ENCODE measurements at places on chromosomes 5 and 9.

DNA sequence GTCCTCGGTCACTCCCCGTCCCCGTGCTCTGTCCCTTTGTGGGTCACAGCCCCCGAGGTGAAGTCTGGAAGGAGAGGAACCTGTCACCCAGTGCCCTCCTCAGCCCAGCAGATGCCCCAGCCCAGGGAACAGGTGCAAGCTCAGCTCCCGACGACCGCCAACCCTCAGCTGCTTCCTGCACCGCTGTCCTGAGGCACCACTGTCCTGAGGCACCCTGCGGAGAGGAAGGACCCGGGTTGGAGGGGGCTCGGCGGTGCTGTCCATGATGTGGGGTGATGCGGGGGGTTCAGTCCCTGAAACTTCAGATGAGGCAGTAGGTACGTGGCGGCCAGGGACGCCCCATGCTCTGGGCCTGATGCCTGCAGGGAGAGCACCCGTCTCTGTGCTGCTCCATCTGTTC is 81.4 kb downstream of the COL5A1 start:
- DNase-seq = no peak

- no peak for DNase-seq
Observed at GRCh38 chr9:127159325-127159801, 36.9 kb upstream of the ANGPTL2 start.

- no peak for DNase-seq
Observed at GRCh38 chr5:111769541-111769940, 12.5 kb upstream of the NREP start.

- DNase-seq = no peak
Observed at GRCh38 chr9:92726971-92727715, 37.5 kb downstream of the BICD2 start.

- no peak for DNase-seq
Observed at GRCh38 chr5:76813982-76814562, 4.8 kb upstream of the F2RL1 start.

GRCh38 chr5:170313344-170313743 is 15.8 kb upstream of the LCP2 start:
- no peak for DNase-seq

- no peak for DNase-seq
Observed at GRCh38 chr5:151672516-151672915, 14.2 kb downstream of the SPARC start.

DNA sequence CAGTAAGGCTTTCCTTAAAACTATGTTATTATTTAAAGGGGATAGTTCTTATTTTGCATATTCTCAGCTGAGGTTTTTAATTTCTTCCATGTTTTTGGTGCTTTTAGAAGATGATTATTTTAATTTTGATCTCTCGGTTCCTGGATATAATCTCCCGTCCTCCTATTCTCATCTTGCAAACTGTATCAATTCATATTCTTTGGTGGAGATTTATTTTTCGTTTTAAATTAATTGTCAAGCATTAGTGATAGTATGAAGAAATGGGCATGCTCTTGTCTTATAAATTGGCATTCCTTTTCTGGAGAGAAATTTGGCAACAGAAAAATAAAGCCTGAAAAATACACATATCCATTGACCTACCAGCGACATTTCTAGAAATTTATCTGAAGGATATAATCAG is 15.5 kb upstream of the GNAQ start:
- DNase-seq = no peak

- no peak for DNase-seq
Observed at GRCh38 chr5:10756549-10756948, 4.5 kb downstream of the DAP start.

- DNase-seq = no peak
Observed at GRCh38 chr9:132155568-132155895, 6.3 kb upstream of the NTNG2 start.

- no peak for DNase-seq
Observed at GRCh38 chr5:119072496-119072895, 1.6 kb downstream of the DMXL1 start.

DNA sequence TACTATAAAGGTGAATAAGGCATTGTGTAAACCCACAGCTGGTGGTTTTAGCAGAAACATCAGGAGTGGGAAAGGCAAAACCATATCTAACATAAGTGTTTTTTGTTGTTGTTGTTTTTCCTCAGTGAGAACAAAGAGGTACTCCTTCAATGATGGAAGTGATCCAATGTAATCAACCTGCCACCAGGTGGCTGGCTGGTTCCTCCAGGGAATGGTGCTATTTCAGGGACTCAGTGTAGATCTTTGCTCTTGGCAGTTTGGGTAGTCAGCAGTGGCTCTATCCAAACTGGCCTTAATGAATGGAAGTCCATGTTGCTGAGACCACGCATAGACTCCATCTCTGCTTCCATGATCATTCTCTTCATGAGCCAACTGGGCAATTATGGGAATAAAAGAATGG is 10.8 kb downstream of the DMRTA1 start:
- DNase-seq = no peak

DNA sequence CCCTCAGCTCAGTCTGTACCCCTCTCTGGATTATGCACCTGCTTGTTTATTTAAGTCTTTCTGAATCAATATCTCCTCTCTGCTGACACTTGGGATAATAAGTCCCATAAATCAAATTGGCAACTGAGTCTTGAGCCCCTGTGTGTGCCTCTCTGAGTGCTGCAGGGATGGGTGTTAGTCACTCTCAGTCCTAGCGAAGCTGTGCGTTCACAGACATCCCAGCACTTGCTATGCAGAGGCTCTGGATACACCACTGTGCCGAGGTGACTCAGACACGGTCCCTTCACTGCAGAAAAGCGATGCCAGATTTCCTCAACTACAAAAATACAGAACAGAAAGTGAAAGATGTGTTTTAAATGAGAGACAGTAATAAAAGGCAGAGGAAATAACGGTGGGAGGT is 4.1 kb upstream of the KCNMB1 start:
- DNase-seq = peak; percentile 19

GRCh38 chr9:109735801-109736200 is 44.2 kb upstream of the PALM2AKAP2 start:
- no peak for DNase-seq

- no peak for DNase-seq
Observed at GRCh38 chr5:9468060-9468388, 77.9 kb downstream of the SEMA5A start.

DNA sequence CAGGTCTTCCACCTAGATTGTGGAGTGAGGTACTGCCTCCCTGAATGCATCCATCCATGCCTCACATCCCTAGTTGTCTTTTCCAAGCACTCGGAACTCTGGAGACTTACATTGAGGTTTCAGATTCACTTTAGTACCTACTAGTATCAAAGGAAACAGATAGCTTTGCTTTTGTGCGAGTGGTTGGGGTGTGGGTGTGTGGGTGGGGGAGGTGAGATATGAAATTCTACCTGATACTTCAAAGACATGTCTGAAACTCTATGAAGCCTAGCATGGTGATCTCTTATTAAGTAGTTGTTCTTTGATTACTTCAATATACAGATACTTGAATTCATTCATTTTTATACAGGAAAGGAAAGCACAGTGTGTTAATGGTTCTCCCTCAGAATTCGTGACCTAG is 64.4 kb downstream of the MCCC2 start:
- DNase-seq = peak; percentile 23

Measured in stimulated activated CD4-positive, alpha-beta T cell treated with anti-CD3 and anti-CD28 coated beads, Interleukin-2, amount 100 ng/mL, for 48 hours (primary cell).